ENCODE measurements at places on chromosomes 7 and 10. TPM values are rescaled to one million over a fixed set of nuclear protein-coding genes. Genes with fewer than 3 reads are reported as not detected.

Gene CNTNAP2
- 69.1 TPM for total RNA-seq

Gene PCLO
- total RNA-seq: 3.2 TPM

Gene SMNDC1
- total RNA-seq: 53.5 TPM

DNA sequence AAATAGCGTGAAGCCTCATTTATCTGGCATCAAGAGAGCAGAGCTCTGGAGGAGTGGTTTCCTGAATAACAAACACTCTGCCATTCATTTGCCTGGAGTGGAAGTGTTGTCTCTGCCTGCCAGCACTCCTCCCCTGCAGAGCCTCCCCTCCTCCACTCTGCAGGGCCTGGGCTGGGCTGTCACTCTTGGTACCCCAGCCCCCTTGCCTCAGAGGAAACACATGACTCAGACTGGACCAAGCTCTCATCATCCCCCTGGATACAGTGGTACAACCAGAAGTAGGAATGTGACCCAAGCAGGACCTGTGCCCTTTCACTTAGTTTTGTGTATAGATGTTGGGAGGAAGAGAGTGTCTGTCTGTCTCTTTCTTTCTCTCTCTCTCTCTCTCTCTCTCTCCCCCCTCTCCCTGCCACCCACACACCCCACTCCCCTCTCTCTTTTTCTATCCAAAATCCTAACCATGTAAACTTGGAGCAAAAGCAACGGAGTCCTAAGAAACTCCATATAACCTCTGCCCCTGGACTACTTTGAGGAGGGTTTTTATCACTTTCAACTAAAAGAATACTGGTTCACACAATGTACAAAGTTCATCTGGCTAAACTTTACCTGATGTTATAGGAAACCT, 43.9 kb downstream of the DOCK4 start:
- H3K4me3 ChIP-seq: no peak overlapping the region
- H3K4me1 ChIP-seq: peaks cover 14% of the 10 kb centered on the region
- H3K27me3 ChIP-seq: no peaks in the 10 kb centered on the region
- no peaks in the 10 kb centered on the region for H3K36me3 ChIP-seq
- no peak overlapping the region for H3K27ac ChIP-seq

- H3K27ac ChIP-seq: no peak overlapping the region
- no peaks in the 10 kb centered on the region for H3K4me1 ChIP-seq
- no peak overlapping the region for H3K4me3 ChIP-seq
- no peaks in the 10 kb centered on the region for H3K27me3 ChIP-seq
- no peak for DNase-seq
- no peaks in the 10 kb centered on the region for H3K36me3 ChIP-seq
Observed at GRCh38 chr7:25886387-25887240, 265.4 kb upstream of the NFE2L3 start.

DNA sequence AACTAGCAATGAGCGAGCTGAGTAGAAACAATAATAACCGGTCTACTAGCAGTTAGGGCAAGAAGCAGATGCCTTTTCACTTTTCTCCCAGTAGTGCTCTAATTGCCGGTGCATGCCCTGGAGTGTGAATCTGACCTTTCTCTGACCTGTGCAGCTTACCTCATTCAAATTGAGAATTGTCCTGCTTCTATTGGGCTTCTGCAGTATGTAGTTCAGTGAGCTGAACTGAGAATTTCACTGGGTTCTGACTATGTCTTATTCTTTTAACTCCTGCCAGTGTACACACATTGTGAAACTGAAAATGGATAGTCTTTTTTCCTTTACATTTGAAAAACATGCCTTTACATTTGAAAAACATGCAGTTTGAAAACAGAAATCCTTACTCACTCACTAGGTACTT, 157.9 kb upstream of the GRM3 start:
- no peaks in the 10 kb centered on the region for H3K4me1 ChIP-seq
- no peaks in the 10 kb centered on the region for H3K36me3 ChIP-seq
- no peak overlapping the region for H3K27ac ChIP-seq
- no peak for DNase-seq

DNA sequence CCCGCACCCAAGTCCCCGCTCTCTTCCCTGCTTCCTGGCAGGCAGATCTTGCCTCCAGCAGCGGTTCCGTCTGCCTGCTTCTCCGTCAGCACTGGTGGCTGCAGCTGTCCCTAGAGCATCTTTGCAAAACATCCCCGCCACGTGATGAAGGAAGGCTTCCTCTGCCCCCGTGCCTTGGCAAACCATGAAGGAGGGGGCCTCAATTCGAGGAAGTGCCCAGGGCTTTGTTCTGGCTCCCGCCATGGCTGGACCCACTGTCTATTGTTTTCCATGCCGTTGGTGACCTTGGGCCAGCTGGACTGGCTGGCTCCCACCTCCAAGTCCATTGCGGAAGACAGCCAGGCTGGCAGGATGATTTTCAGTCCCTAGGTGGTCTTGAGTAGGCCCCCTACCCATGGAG, 13.2 kb upstream of the AQP1 start:
- H3K27me3 ChIP-seq: no peaks in the 10 kb centered on the region
- no peak overlapping the region for H3K4me3 ChIP-seq
- H3K27ac ChIP-seq: no peak overlapping the region
- DNase-seq: no peak
- no peaks in the 10 kb centered on the region for H3K4me1 ChIP-seq

DNA sequence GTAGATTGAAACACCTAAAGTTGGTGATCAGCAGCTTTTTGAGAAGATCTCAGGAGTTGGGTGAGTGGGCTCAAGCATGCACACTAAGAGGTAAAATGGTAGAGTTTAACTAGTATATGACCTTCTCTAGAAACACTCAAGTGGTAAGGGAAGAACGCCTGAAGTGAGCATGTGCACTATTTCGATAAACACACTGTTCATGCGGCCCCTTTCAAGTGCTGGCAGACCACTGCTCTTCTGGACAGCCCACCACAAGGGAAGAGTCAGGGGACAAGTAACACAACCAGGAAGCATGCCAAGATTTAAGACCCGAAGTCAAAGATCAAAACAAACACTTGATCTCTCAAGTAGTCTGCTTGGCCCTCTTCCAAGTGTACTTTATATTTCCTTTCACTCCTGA, 519.5 kb upstream of the ZWINT start:
- DNase-seq: no peak
- H3K27me3 ChIP-seq: no peaks in the 10 kb centered on the region
- H3K4me3 ChIP-seq: no peak overlapping the region
- no peaks in the 10 kb centered on the region for H3K4me1 ChIP-seq
- H3K27ac ChIP-seq: no peak overlapping the region
- no peaks in the 10 kb centered on the region for H3K36me3 ChIP-seq

DNA sequence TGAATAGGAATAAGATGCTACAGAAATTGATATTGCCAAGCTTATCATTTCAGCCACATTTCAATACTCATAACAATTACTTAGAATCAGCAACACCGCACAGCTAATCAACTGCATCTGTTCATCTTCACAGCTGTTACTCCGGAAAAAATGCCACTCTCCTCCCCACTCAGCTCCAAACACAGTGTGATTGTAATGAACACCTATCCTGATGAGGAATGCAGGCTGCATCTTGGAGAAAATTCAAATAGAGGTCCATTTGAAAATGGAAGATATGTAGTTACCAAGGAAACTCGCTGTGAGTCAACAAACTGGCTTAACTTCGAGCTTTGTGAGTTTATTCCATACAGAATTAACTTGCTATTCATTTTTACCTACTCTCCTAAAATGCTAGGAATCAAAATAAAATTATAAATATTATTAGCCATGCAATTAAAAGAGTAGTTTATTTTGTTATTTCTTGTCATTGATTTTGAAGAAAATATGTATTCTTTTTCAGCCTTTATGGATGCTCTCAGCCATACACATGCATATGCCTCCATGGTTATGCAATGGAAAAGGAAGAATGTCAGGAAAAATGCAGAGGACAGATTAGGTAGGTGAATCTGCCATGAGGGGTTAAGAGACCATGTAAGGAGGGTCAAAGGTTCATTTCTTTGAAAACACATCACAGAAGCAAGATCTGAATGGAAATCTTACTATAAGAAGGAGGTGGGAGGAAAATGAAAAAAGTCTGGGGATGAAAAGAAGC, 267.2 kb downstream of the POM121L12 start:
- no peak overlapping the region for H3K27ac ChIP-seq
- H3K4me3 ChIP-seq: no peak overlapping the region
- no peaks in the 10 kb centered on the region for H3K27me3 ChIP-seq
- no peak for DNase-seq
